Cardiac muscle cell (in vitro differentiated cells and primary cell): ENCODE measurements at places on chromosomes 5 and 9. TPM values are rescaled to one million over a fixed set of nuclear protein-coding genes. Genes with fewer than 3 reads are reported as not detected.

- H3K36me3 ChIP-seq = no peaks in the 10 kb centered on the region
- H3K4me3 ChIP-seq = no peak overlapping the region
- H3K27me3 ChIP-seq = no peaks in the 10 kb centered on the region
Measured at GRCh38 chr9:75911390-75911789, 20.9 kb downstream of the PCSK5 start.

- H3K27ac ChIP-seq = no peak overlapping the region
- H3K4me1 ChIP-seq = no peaks in the 10 kb centered on the region
- no peaks in the 10 kb centered on the region for H3K36me3 ChIP-seq
- DNase-seq = no peak
Measured at GRCh38 chr9:133253268-133253667, 21.7 kb downstream of the ABO start.

GRCh38 chr5:65704621-65705239, 17.2 kb downstream of the SGTB start:
- H3K27ac ChIP-seq = no peak overlapping the region
- no peaks in the 10 kb centered on the region for H3K36me3 ChIP-seq
- no peaks in the 10 kb centered on the region for H3K27me3 ChIP-seq
- no peak overlapping the region for H3K4me3 ChIP-seq
- DNase-seq = no peak

BAAT gene
- not detected in 2 replicates for total RNA-seq
